ENCODE measurements at places on chromosomes 16 and 17. TPM values are rescaled to one million over a fixed set of nuclear protein-coding genes. Genes with fewer than 3 reads are reported as not detected.

COX11 gene
- 48.3 TPM for total RNA-seq

TMEM88 gene
- 24.8 TPM for total RNA-seq

HBA2 gene
- not detected for total RNA-seq

YBX2 gene
- not detected for total RNA-seq

DBNDD1 gene
- 15.5 TPM for total RNA-seq

KRTAP4-6 gene
- not detected for total RNA-seq

HCRT gene
- total RNA-seq = not detected

CCL16 gene
- total RNA-seq = not detected

MEFV gene
- total RNA-seq = not detected

CXCL16 gene
- 18.0 TPM for total RNA-seq

ZFHX3 gene
- 13.6 TPM for total RNA-seq

CDRT15 gene
- total RNA-seq = not detected

RNU2-1 gene
- not detected for total RNA-seq

MT4 gene
- not detected for total RNA-seq

KRT9 gene
- total RNA-seq = not detected

PLA2G10 gene
- not detected for total RNA-seq

TNFRSF17 gene
- not detected for total RNA-seq

KRTAP3-2 gene
- total RNA-seq = not detected

MRC2 gene
- 105 TPM for total RNA-seq

ERI2 gene
- 10.3 TPM for total RNA-seq

RAP1GAP2 gene
- total RNA-seq = 5.1 TPM

KRTAP9-2 gene
- total RNA-seq = not detected

SNX11 gene
- 20.8 TPM for total RNA-seq

TEKT1 gene
- total RNA-seq = not detected

ABCA10 gene
- 0.58 TPM for total RNA-seq

FN3K gene
- 19.7 TPM for total RNA-seq

G6PC1 gene
- total RNA-seq = not detected

MYH13 gene
- total RNA-seq = not detected

WRAP53 gene
- 5.5 TPM for total RNA-seq

OR1F1 gene
- not detected for total RNA-seq

Data from glomerular endothelial cell (primary cell).